Forelimb muscle (tissue), 1 donor: ENCODE measurements at places on chromosomes 5 and 9.

DNA sequence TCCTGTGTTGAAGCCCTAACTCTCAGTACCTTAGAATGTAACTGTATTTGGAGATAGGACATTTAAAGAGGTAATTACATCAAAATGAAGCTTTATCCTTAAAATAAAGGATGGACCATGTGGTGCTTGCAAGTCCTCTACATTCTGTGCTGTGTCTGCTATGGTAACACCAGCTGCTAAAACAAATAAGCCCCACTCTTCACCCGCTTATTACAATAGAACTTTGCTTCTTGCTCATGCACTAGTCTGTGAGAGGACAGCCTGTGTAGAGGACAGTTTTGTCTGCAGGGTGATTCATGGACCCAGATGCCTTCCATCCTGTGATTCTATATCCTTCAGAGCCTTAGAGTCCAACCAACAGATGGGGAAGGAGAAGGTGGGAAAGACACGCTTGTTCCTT is 12.5 kb upstream of the IGFBPL1 start:
- no peak for DNase-seq

DNA sequence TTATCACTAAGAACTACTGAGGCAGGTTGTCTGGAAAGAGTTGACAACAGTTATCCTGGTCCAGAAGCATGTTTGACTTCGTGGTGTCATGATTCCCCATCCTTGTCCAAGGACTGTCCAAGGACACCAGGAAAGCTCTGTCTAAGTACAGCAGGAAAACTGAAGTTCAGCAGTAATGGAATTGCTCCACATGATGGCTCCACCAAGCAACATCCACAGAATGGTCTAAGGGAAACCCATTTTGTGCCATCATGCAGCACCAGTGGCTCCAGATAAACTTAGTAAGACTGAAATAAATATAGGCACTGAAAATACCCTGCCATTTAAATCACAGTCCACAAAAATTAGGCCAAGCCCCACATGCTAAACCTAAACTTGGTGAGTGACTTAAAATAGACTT is 192.8 kb downstream of the CDH18 start:
- no peak for DNase-seq

GRCh38 chr5:62341783-62342475 is 35.9 kb downstream of the KIF2A start:
- DNase-seq = no peak

GRCh38 chr5:148541054-148541835 is 113.1 kb downstream of the HTR4 start:
- no peak for DNase-seq

GRCh38 chr5:75048457-75048953 is 3.9 kb downstream of the GCNT4 start:
- DNase-seq = no peak
